Naive thymus-derived CD4-positive, alpha-beta T cell (primary cell): ENCODE measurements at places on chromosomes 6 and 20. TPM values are rescaled to one million over a fixed set of nuclear protein-coding genes. Genes with fewer than 3 reads are reported as not detected.

DNA sequence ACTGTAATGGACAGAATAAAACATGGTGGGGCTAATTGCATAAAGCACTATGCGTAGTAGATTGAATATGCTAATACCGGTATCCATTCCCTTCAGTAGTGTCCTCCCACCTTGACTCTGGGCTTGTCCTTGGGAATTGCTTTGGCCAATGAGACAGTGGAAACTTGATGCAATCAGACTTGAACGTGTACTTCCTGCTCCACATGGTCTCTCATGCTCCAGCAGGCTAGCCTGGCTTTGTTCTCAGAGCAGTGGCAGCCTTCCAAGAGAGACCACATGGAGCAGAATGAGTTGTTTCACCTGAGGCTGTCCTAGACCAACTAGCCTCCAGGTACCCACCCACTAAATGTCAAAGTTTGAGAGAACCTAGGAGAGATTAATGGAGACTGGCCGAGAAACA lies 37.0 kb upstream of the BTBD3 start:
- DNase-seq: no peak

- no peak for DNase-seq
These were observed 102.5 kb downstream of the TAF4 start for GRCh38 chr20:61963149-61963548.

Gene EDN3
- total RNA-seq: not detected in 2 replicates

Gene ATG5
- 27.0 TPM for total RNA-seq

GRCh38 chr6:90508753-90509152 lies 78.1 kb downstream of the MAP3K7 start:
- DNase-seq: no peak

DNA sequence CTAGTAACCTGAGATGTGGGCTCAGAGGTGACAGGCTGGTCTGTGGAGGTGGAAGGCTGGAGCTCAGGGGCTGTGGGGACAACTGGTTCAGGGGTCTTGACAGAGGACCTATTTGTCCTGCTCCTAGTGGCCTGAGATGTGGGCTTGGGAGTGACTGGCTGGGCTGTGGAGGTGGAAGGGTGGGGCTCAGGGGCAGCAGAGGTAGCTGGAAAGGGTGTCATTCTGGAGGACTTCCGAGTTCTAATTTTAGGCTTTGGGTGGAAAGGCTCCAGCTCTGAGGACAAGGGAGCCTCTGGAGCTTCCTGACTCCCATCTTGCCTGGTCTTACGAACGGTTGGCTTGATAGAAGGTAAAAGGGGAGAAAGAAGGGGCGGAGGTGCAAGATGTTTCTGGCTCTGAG lies 11.5 kb downstream of the MDC1 start:
- DNase-seq: no peak

- no peak for DNase-seq
These were observed 105.3 kb downstream of the HIVEP2 start for GRCh38 chr6:142839686-142840040.
